Activated CD4-positive, CD25-positive, alpha-beta regulatory T cell (primary cell): ENCODE measurements at places on chromosomes 7 and 10.

- no peak for DNase-seq
Observed at GRCh38 chr7:102291056-102291915, 4.6 kb downstream of the SH2B2 start.

DNA sequence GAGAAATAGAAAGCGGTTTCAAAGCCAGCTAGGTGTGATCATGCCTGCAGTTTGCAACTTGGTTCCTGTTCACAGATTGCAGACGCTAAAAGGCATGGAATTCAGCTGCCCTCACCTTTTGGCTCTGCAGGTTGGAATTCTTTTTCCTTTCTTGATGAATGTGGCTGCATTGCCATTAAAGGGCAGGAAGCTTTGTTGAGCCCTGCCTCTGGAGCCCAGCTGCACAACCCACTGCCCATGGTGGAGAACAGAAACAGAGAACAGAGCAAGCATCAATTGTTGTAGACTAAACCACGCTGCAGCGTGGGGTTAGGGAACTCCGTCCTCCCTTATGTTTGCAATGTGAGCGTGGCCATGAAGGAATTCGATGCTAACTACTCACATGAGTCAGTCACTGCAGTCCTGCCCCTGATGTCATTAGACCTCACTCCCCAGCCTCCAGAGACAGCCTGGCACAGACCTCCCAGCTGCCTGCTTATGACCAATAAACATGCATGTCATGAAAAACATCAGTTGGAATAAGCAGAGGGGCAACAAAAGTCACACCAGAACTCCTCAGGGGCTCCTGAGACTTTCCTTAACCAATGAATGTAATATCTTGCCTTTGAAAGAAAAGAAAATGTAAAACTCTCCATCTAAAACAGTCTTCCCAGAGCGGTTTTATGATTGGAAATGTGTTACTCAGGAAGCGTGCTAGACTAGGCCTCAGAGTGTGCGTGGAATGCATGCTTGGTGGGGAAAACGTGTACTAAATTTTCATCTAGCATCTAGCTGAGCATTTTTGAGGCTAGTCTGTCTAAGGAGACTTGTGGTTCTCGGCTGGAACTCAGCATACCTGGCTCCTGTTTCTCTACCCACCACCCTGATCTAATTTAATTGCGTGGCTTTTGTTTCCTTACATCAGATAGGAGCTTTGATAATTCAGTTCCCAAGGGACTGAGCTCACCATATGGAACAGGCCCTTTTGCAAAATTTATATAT lies 232.2 kb downstream of the KIAA1217 start:
- no peak for DNase-seq

GRCh38 chr7:68155676-68156075 lies 1159.0 kb downstream of the TYW1 start:
- DNase-seq: no peak

- DNase-seq: no peak
Observed at GRCh38 chr10:100183481-100183880, 2.3 kb downstream of the ERLIN1 start.

DNA sequence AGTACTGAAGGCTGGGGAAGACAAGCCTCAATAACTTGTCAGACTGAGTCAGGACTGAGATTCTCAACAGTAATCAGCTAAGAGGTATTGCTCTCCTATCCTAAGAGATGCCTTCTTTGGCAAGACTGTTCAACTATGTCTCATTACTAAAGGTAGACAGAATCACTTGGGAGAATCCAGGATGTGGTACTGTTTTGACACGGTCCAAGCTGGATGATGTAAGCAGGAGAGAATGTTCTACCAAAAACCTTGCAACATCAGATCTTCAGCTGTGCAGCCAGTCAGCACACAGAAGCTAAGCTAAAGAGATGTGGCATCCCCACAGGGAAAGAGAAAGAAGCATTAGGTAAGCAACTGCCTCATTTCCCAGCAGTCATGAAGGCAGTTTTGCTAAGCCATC lies 391.4 kb downstream of the NRG3 start:
- DNase-seq: no peak

DNA sequence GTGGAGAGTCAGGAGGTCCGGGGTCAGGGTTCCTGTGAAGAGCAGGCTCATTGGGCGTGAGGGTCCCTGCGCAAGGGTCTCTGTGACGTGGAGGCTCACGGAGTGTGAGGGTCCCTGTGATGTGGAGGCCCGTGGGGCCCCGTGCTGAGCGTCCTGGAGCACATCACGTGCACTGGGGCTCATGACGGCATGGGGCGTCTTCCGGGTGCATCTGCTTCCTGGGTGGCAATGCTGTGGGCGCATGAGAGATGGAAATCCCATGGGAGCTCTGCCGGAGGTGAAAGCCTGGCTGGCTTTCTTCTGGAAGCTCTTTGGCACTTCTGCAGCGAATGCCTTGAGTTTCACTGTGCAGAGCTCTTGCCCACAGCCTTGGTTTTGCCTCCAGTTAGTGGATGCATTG lies 71.4 kb downstream of the WDR37 start:
- DNase-seq: no peak

DNA sequence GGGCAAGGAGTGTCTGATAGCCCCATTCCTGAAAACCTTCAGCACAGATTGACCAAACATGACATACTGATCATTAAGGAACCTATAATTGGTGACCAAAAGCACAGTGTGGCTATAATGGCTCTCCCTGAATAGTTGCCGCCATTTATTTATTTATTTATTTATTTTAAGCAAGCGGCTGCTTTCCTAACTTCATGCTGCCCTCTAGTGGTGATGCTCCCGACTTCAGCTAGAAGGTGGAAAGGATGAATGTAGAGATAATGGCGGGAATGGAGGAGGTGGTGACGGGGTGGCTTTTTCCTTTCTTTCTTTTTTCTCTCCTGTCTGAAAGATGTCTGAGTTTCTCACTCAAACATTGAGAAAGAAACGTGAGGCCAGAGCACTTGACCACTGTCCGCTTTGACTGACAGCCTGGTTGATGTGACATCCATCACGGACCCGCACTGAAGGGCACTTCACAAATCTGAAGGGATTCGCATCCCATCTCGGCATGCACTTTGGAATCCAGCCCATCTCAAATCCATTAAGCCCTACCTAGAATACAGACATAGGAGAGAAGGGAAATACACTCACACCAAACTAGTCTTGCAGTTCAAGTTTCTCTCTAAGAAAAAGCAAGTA lies 1090.1 kb downstream of the KCNMA1 start:
- DNase-seq: peak; percentile 7

GRCh38 chr7:131583430-131583829 lies 27.0 kb upstream of the PODXL start:
- no peak for DNase-seq

DNA sequence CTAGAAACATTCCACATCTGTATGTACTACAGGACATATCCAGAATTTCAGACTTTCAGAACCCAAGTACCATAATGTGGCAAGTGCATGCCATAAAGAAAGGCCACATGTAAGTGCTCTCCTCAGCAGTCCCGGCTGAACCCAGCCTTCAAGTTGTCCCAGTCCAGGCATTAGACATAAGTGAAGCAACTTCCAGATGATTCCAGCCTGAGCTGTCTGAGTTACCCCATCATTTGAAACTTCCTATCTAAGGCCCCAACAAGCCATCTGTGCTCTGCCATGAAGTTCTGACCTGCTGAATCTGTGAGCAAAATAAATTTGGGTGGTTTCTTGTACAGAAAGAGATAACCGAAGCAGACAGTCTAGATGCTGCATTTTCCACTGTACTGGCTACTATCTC lies 218.8 kb downstream of the IPMK start:
- DNase-seq: no peak

GRCh38 chr7:26061678-26062603 lies 90.1 kb upstream of the NFE2L3 start:
- DNase-seq: peak; percentile 41

- DNase-seq: no peak
Observed at GRCh38 chr7:47712416-47712815, 130.5 kb upstream of the TNS3 start.

DNA sequence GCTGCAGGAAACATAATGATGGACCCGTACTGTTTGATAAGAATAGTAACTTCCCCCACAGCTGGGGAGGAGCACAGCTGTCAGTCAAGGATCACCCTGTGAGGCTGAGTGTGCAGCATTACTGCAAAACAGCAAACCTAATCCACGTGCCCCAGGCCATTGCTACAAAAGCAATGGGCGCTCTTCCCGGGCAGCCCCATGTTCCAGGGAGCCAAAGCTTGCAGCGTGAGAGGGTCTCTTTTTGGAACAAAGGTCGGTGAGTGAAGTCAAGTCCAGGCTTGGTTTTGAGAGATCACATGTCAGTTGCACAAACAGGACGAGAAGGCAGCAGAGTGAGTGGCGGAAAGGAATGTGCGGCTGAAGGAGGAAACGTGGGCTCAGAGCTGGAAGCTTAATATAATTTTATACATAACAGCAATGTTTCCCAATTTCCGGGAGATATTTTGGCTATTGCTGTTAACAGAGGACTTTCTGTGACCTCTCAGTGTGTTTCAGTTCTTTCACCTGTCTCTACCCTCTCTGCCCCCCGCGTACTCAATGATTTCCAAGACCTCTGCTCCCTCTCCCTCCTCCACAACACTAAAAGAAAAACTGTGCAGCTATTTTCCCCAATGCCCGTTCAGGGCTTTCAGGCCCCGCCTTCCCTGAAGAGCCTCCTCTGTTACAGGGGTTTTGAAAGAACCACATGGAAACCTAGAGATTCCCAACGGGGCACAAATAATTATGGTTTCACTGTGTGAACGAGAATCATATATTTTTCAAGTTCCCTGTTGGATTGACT lies 128.9 kb downstream of the MTPAP start:
- DNase-seq: no peak

GRCh38 chr7:8827329-8827728 lies 393.9 kb downstream of the NXPH1 start:
- no peak for DNase-seq

DNA sequence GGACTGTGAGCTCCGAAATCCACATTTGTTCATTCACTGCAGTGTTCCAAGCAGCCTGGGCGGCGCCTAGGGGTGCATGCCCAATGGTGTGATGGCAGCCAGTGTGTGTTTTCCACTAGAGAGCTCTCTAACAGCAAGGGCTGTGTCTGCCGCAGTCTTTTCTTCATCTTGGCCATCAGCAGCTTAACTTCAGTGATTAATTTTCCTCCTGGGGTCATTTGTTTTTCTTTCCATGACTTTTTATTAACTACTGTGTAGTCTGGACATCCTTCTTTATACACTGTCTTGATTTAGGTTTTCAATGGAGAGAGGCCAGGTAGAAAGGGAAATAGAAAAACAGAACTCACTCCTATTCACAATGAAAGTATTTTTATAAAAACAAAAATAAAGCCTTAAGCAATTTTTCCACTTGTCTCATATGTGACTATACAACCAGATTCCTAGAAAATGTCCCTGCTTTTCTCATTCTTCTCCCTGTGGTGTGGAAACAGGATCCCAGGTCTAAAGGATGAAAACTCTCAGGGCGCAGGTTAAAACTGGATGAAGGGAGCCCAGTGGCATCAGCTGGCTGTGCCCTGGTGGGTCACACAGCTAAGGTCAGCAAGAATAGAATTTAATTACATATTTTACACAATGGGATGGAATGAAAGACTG lies 176.8 kb downstream of the PKD1L1 start:
- DNase-seq: no peak

GRCh38 chr10:20765066-20765465 lies 132.0 kb downstream of the NEBL start:
- no peak for DNase-seq

DNA sequence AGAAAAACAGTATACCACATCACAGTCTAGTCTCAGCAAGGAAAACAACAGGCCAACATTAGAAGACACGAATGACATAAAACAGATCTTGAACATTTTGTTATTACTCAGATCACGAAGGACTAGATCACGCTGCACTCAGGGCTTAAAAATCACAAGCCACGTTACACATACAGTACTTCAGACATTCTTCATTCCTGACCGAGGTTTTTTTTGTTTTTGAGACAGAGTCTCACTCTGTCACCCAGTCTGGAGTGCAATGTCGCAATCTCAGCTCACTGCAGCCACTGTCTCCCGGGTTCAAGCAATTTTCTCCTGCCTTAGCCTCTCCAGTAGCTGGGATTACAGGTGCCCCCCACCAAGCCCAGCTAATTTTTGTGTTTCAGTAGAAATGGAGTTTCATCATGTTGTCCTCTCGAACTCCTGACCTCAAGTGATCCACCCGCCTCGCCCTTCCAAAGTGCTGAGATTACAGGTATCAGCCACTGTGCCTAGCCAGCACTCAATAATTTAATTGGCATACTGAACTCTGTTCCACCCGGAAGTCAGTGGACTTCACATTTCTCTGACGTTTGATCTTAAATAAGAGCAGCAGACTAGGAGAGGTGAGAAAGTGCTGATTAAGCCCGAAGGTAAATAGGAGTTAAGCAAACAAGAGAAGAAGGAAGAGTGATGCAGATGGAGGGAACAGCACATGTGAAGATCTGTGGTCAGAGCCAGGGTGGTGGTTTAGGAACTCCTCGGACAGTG lies 3.5 kb downstream of the AIMP2 start:
- DNase-seq: no peak

DNA sequence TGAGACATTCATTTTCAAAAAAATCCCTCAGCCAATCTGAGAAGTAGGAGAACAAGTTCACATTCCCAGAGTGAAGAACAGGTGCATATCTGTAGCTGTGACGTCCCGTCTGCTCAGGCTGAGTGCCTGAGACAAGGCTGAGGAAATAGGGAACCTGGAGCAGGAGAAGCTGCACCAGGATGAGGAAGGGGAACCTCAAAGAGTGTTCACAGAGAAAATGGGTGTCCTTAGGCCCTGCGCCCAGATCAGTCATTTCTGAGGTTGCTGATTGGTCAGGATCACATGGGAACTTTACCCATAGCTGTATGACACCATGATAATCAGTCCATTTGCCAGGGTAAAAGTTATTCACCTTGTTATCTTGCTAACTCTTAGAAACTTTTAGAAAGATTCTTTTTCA lies 34.2 kb upstream of the TARP start:
- no peak for DNase-seq

DNA sequence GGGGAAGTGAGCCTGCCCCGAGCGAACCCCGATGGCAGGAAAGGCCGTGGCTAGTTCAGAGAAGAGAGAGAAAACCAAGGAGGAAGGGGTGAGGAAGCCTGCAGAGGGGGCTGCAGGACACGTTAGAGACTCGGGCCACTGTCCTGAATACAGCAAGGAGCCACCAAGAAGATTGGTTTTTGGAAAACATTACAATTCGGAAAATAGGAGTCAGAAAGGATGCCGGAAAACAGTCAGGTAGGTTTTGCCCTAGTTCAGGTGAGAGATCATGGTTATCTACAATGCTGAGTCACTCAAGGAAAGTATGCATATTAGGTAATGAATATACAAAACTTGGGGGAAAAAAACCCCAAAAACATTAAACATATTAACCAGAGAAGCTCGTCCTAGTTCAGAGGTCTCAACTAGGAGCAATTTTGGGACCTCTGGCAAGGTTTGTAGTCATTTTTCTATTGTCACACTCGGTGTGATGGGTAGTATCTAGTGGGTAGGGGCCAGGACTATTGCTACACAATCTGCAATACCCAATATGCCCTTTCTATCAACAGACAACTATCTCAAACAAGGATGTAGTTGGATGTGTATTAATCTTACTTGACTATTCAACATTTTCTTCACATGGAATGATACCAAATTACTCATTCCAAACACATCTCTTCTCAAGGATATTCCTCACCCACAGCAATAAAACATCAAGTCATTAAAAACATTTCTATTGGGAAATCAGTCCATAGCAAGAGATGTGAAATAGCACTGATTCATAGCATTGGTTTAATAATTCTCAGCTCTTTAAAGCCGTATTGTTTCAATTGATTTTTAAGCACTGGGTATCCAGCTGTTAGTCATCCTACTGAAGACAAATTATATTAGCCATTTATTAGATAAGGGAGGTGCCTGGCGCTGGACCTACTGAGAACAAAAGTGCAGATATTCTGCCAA lies 74.4 kb upstream of the RSU1 start:
- no peak for DNase-seq

GRCh38 chr7:22601003-22601402 lies 101.0 kb upstream of the STEAP1B start:
- no peak for DNase-seq
